ENCODE measurements at places on chromosomes 12 and 14.

- DNase-seq, result no peak
Measured at GRCh38 chr12:14263742-14264141, 101.7 kb upstream of the ATF7IP start.

DNA sequence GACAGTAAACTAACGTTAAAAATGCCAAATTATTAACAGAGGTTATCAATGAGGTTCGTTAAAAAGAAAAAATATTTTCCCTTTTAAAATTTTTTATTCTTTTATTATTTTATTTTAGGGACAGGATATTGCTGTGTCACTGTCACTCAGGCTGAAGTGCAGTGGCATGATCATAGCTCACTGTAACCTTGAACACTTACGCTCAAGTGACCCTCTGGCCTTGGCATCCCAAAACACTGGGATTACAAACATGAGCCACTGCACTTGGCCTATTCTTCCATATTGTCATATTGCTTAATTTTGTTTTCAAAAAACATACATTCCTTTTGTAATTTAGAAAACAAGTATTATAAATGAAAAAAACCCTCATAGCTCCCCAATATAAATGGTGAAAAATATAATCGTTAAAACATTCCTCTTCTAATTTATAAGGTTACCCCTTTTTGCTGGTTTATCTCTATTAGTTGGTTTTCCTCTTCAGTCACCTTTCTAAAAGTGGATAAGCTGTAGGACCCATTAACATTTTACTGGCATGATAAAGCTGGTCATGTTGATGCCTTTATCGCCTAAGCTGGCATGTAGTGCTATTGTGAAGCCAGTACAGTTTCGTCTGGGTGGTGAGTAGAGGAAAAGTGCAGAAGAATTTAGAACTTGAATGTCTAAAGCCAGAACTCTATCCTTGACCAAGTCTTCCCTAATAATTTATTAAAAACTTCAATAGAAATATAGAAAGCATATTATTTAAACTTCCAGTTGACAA, 27.6 kb downstream of the PDE3A start:
- no peak for DNase-seq

- DNase-seq, result no peak
Measured at GRCh38 chr14:78782551-78782950, 612.4 kb downstream of the NRXN3 start.

GRCh38 chr12:116282371-116283286, 5.1 kb upstream of the MED13L start:
- DNase-seq, result no peak

- DNase-seq, result no peak
Measured at GRCh38 chr12:16350682-16351081, 3.2 kb downstream of the MGST1 start.

- DNase-seq, result no peak
Measured at GRCh38 chr14:103121121-103121845, 2.0 kb upstream of the TNFAIP2 start.

GRCh38 chr12:18145924-18146323, 55.9 kb upstream of the RERGL start:
- DNase-seq, result no peak

DNA sequence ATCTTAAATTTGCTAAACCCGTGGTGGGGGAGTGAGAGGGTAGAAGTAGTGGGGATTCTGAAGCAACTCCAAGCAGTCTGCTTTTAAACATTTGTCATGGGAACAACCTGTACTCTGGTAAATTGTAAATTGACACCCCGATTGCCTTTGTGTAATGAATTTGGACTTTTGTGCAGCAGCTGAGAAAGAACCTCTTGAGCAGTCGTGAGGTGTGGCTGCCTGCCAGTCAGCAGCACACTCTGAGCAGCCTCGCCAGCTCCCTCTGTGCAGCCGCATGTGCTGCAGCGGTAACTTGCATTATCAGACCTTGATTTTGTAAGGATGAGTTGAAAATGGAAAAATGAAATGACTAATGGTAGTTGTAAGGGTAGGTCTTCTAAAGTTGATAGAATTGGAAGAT, 74.3 kb downstream of the SUSD6 start:
- no peak for DNase-seq

DNA sequence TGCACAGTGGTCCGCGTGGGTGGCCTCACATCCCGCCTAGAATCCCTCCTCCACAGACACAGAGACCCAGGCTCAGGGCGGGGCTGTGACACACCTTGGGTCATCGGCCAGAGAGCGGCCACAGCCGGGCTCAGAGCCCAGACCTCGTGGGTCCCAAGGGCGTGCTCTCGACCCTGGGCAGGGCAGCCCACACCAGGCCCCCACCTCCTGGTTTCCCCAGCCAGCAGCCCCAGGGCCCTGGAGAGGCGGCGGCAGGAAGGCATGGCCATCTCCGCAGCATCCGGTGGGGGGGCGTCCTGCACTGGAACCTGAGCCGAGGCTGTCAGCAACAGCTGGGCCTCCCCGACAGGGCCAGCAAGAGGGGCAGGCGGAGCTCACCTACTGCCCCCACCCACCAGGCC, 15.2 kb downstream of the JAG2 start:
- no peak for DNase-seq

- no peak for DNase-seq
Measured at GRCh38 chr12:78864870-78865463, 393 bp downstream of the SYT1 start.

DNA sequence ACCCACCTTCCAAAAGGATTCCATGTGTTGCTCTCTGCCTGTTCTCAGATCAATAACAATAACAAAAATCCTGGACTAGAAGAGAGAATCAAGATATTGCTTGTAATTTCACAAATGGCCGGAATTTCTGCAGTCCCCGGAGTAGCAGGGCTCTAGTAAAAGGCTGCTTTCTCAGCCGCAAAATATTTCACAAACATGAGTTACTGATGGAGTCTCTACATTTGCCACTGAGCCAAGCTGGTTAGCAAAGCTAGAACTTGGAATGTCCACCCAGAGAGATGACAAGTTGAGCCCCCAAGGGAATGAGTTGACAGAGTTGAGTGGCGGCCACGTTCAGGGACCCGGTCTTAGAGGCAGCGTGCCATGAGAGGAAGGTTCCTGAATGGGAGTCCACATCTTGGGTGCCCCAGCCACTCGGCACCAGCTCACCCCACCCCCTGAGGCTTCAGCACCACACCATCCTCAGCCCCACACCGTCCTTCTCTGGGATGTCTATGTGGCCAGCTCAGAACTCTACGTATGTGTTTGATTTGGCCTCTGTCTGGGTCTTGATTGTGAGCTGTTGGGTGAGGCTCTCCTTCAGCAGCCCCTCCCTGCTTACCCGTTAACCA, 15.9 kb downstream of the FBLN5 start:
- DNase-seq, result no peak

GRCh38 chr14:24272467-24272866, 1.1 kb upstream of the RABGGTA start:
- no peak for DNase-seq

- no peak for DNase-seq
Measured at GRCh38 chr14:93788293-93788542, at the start of gene PRIMA1. PRIMA1 (minus strand) TSS chr14:93788485; CDS start chr14:93787718, 767 bp downstream.
